ENCODE measurements at places on chromosomes 2 and 18. TPM values are rescaled to one million over a fixed set of nuclear protein-coding genes. Genes with fewer than 3 reads are reported as not detected.

The TDRD15 gene
- 0.06 TPM for total RNA-seq

DNA sequence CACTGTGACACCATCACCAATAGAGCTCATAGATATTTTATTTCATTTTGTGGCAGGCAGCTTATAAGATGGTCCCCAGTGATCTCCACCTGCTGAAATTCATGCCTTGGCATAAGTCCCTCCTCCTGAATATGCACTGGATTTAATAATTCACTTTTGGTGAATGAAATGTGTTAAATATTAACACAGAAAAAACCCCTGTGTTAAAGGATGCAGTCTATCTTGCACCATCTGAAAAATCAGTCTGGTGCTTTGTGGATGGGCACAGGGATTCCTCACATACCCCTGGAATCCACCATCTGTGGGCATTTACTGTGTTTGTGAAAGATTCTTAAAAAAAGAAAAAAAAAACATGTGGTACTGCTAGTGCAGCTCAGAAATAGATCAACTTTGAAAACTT, 26.1 kb upstream of the WIPF1 start:
- no peak overlapping the region for H3K4me3 ChIP-seq
- no peak for DNase-seq
- H3K27ac ChIP-seq: peak overlapping the region; percentile 31
- H3K4me1 ChIP-seq: peaks cover 5% of the 10 kb centered on the region

- H3K36me3 ChIP-seq: no peaks in the 10 kb centered on the region
- no peak overlapping the region for H3K27ac ChIP-seq
- H3K27me3 ChIP-seq: no peaks in the 10 kb centered on the region
- H3K4me1 ChIP-seq: no peaks in the 10 kb centered on the region
- DNase-seq: no peak
Measured at GRCh38 chr2:164479460-164479859, 141.8 kb downstream of the GRB14 start.

DNA sequence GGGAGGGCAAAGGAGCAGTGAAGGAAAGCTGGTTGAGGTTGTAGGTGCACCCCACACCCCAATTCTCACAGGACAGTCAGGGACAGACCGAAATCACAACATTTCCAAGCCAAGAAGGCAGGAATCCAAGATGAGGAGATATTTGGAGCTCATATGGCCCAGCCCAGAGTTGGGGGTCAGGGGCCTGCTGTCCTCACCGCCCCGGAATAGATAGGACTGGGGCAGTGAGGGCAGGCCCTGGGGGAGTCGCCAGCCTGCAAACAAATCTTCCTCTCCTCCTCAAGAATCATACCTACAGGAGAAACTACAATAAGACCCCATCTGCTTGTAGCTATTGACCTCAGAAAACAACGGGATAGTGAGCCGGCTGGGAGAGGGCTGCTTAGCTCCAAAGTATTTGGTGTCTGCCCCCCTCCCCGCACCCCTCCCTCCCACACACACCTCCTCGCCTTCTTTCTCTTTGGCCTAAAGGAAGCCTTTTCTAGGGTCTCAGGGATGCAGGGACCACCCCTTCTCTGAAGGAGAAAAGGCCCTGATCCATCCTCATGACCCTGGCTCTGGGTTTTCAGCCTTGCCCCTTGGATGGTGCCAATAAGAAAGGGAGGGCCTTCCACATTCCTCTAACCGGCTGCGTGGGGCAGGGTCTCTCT, 3.8 kb downstream of the EN1 start:
- no peak overlapping the region for H3K4me3 ChIP-seq
- no peaks in the 10 kb centered on the region for H3K27me3 ChIP-seq
- no peak overlapping the region for H3K27ac ChIP-seq
- no peak for DNase-seq
- no peaks in the 10 kb centered on the region for H3K36me3 ChIP-seq

GRCh38 chr2:84781942-84782716, 98.8 kb downstream of the TRABD2A start:
- H3K27ac ChIP-seq: no peak overlapping the region
- DNase-seq: no peak
- H3K4me3 ChIP-seq: no peak overlapping the region
- no peaks in the 10 kb centered on the region for H3K4me1 ChIP-seq

DNA sequence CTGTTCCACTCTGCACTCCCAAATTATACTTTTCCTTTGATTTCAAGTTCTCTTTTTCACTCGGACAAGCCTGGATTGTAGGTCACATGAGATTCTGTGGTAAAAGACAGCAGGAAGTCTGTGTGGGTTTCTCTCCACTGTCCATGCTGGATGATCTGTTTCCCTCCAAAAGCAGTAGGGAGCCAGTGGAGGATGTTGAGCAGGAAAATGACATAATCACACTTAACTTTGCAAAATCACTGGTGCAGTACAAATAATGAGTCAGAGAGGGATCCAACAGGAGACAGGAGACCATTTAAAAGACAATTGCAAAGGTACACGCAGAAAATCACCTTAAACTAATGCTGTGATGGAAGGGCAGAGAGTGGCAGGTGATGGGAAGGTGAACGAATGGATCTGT, 301.3 kb downstream of the ZNF407 start:
- no peak for DNase-seq
- H3K27me3 ChIP-seq: no peaks in the 10 kb centered on the region
- no peak overlapping the region for H3K4me3 ChIP-seq

GRCh38 chr2:98895901-98896300, 40.1 kb downstream of the CRACDL start:
- H3K4me1 ChIP-seq: no peaks in the 10 kb centered on the region
- H3K4me3 ChIP-seq: no peak overlapping the region
- H3K27me3 ChIP-seq: no peaks in the 10 kb centered on the region
- H3K36me3 ChIP-seq: no peaks in the 10 kb centered on the region
- H3K27ac ChIP-seq: no peak overlapping the region

GRCh38 chr2:72916743-72917137, 579 bp upstream of the EMX1 start:
- peak; percentile 63 for DNase-seq
- no peaks in the 10 kb centered on the region for H3K4me1 ChIP-seq
- no peaks in the 10 kb centered on the region for H3K36me3 ChIP-seq
- no peaks in the 10 kb centered on the region for H3K27me3 ChIP-seq
- H3K27ac ChIP-seq: no peak overlapping the region

DNA sequence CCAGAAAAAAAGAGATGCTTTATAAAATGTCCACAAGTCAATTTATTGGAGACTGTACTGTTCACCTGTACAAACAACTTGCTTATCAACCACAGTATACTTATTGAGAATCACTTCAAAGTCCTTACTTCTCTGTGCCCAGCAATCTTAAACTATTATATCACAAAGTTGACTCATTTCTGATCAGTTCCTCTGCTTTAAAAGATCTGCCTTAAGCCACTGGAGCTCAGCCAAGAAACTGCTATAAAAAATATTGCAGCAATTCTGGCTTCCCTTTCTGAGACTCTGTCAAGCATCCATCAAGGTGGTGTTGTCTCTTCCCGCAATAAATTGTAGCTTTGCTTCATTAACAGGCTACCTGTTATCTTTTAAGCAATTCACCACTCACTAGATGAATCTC, 375.2 kb upstream of the SPHKAP start:
- H3K4me1 ChIP-seq: no peaks in the 10 kb centered on the region
- H3K4me3 ChIP-seq: no peak overlapping the region
- no peak for DNase-seq
- no peaks in the 10 kb centered on the region for H3K27me3 ChIP-seq
- H3K36me3 ChIP-seq: no peaks in the 10 kb centered on the region

DNA sequence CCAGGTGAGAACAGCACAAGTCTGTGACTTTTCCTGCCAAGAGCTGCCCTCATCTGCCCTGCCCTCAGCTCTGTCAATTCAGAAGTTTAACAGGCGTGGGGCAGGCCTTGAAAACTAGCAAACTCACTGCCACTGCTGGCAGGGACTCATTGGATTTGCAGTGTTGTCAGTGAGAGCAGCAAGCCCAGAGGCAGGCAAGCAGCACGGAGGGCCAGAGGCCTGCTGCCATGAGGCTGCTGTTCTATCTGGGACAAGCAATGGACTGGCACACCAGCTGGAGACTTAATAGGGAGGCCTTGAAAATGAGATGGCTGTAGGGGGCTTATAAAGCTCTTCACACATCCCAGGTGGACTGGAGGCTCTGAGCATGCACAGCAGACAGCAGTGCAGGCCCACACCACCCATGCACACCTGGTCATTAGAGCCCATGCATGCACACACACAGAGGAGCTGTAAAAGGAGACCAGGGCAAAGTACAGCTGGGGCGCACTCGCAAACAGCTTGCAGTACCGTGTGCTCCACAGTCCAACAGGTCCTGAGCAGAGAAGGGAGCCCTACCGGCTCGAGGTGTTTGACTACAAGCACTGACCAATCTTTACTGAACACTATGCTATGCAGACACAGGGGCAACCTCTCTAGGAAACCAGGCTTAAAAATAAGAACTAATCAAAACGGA, 28.7 kb downstream of the MGAT4A start:
- no peak overlapping the region for H3K4me3 ChIP-seq
- H3K27ac ChIP-seq: peak overlapping the region; percentile 64
- no peaks in the 10 kb centered on the region for H3K27me3 ChIP-seq
- no peaks in the 10 kb centered on the region for H3K36me3 ChIP-seq
